ENCODE measurements at places on chromosomes 3 and 15.

- DNase-seq = no peak
These were observed 16.4 kb upstream of the HCN4 start for GRCh38 chr15:73385205-73385604.

DNA sequence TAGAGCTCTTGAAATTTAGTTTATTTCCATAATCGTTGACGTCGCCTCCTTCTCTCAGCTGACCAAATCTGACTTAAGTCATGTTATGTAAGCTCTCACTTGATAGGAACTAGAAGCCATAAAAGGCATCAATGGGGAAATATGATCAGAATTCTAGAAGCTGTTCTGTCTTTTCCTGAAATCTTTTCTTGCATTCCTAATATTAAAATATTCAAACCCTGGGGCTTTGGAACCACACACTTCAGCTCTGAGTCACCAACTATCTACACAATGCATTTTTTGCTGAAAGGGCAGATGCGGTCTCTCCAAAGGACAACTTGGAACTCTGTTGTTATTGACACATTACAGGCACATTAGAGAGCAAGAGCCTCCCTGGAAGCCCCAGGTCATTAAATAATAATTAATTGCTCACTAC, 91.3 kb downstream of the LARS2 start:
- DNase-seq = no peak

GRCh38 chr3:61460636-61461035, 100.7 kb upstream of the PTPRG start:
- DNase-seq = no peak

- peak; percentile 77 for DNase-seq
These were observed 52.8 kb upstream of the DGKG start for GRCh38 chr3:186414735-186415419.

- no peak for DNase-seq
These were observed 44.0 kb downstream of the FMN1 start for GRCh38 chr15:33150431-33150941.
